ENCODE measurements at places on chromosomes 7 and 10.

DNA sequence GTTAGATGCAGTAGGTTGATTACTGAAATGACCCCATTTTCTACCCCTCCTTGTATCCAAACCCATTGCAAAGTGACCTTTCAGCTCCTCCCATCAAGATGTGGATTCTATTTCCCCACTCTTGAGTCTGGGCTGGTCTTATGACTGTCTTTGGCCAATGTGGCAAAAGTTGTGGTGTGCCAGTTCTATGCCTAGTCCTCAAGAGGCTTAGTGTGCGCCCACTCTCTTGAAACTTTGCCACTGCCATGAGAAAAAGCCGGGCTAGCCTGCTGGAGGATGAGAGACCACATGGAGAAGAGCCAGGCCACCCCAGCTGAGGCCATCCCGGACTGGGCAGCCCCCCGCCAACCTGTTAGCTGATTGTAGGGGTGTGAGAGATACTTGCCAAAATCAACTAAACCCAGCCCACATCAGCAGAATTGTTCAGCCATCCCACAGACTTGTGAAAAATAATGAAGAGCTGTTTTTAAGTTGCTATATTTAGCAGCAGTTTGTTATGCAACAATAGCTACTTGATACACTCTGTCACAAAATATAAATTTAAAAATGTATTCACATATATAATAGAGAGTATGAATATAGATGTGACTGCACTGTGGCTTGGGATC, 131.0 kb upstream of the PALS2 start:
- DNase-seq: no peak

GRCh38 chr7:125491137-125491536, 561.5 kb upstream of the POT1 start:
- DNase-seq: no peak

GRCh38 chr7:106915407-106915806, 50.3 kb downstream of the PIK3CG start:
- no peak for DNase-seq

GRCh38 chr10:118116715-118117449, 70.1 kb upstream of the RAB11FIP2 start:
- DNase-seq: no peak

DNA sequence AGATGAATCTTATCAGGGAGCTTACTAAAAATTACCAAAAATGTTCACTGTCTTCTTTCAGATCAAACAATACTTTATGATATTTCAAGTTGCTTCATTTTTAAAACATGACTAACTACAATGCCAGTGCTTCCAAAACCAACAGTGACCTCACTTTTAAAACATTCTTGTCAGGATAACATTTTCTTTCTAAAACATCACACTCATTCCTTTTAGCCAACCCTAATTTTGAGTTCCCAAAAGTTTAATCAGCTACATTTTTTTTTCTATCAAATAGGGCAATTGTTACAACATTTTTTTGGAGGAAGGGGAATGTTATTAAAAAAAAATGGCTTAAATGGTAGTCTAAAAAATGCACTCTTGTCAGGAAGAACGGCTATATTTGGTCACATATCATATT, 37.3 kb downstream of the RTKN2 start:
- no peak for DNase-seq

All from activated CD4-positive, alpha-beta T cell treated with anti-CD3 and anti-CD28 coated beads for 48 hours (primary cell).